ENCODE measurements at places on chromosomes 5 and 9. TPM values are rescaled to one million over a fixed set of nuclear protein-coding genes. Genes with fewer than 3 reads are reported as not detected.

GRCh38 chr5:91277093-91277626 is 106.0 kb downstream of the ARRDC3 start:
- H3K27me3 ChIP-seq, result no peaks in the 10 kb centered on the region
- H3K36me3 ChIP-seq, result no peaks in the 10 kb centered on the region

The PDE6A gene
- total RNA-seq, result 0.10 TPM

- no peaks in the 10 kb centered on the region for H3K27me3 ChIP-seq
- H3K36me3 ChIP-seq, result no peaks in the 10 kb centered on the region
- no peak overlapping the region for H3K27ac ChIP-seq
- no peak overlapping the region for H3K4me3 ChIP-seq
These were observed 382.7 kb downstream of the CDH12 start for GRCh38 chr5:22470408-22470807.

DNA sequence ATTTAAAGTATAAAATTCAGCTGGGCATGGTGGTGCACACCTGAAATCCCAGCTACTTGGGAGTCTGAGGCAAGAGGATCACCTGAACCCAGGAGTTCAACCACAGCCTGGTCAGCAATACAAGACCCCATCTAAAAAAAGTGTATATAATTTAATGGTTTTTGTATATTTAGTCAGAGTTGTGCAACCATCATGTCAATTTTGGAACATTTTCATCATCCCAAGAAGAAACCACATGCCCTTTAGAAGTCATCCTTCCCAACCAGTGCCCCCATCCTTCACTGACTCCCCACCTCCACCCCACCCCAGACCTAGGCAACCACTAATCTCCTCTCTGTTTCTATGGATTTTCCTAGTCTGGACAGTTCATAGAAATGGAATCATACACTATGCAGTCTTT is 18.8 kb upstream of the TEK start:
- H3K27me3 ChIP-seq, result no peaks in the 10 kb centered on the region
- no peak for DNase-seq
- H3K4me3 ChIP-seq, result no peak overlapping the region
- no peak overlapping the region for H3K27ac ChIP-seq
- no peaks in the 10 kb centered on the region for H3K36me3 ChIP-seq

DNA sequence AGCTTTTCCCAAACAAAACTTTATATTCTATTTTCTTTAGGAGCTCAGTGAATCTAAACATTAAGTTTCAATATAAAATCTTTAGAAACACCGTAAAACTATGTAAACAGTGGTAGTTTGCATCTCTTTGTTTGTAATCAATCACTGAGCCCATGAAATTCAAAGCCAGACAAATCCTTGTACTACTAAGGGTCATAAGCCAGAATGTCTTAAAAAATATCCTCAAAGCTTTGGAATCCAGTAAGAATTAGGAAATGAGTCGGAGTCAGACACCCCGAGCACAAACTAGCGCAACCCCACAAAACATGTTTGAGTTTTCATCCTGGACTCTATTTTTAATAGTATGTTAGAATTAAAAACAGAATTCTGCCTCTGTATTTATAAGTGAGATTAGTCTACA is 153.8 kb downstream of the HSPA4 start:
- no peaks in the 10 kb centered on the region for H3K4me1 ChIP-seq
- no peak overlapping the region for H3K4me3 ChIP-seq
- H3K27ac ChIP-seq, result no peak overlapping the region
- DNase-seq, result no peak
- no peaks in the 10 kb centered on the region for H3K27me3 ChIP-seq
- H3K36me3 ChIP-seq, result no peaks in the 10 kb centered on the region

The TEX10 gene
- 25.2 TPM for total RNA-seq

The CCNB1 gene
- total RNA-seq, result 38.0 TPM

DNA sequence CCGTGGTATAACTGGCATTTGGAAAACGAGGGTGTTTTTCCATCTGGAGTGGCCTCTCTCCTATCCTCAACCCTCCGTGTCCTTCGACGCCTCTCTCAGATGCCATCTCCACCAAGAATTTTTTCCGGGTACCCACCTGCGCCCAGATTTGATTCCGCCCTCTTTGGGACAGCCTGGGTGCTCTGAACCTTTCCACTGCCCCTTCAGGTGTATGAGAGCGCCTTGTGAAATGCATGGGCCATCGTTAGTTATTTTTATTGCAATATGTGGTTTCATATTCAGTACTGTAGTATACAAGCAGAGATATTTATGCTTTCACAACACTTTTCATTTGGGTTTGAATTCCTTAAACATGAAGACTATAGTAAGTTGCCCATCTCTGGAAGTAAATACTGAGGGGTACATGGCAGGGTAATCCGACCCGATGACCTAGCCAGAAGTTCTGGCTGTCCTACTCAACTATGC is 78.2 kb upstream of the IFNE start:
- peak overlapping the region; percentile 39 for H3K4me3 ChIP-seq
- H3K36me3 ChIP-seq, result no peaks in the 10 kb centered on the region

The PGM5 gene
- total RNA-seq, result 55.9 TPM

The PLPP7 gene
- total RNA-seq, result 6.2 TPM

The NDUFA8 gene
- 59.4 TPM for total RNA-seq

DNA sequence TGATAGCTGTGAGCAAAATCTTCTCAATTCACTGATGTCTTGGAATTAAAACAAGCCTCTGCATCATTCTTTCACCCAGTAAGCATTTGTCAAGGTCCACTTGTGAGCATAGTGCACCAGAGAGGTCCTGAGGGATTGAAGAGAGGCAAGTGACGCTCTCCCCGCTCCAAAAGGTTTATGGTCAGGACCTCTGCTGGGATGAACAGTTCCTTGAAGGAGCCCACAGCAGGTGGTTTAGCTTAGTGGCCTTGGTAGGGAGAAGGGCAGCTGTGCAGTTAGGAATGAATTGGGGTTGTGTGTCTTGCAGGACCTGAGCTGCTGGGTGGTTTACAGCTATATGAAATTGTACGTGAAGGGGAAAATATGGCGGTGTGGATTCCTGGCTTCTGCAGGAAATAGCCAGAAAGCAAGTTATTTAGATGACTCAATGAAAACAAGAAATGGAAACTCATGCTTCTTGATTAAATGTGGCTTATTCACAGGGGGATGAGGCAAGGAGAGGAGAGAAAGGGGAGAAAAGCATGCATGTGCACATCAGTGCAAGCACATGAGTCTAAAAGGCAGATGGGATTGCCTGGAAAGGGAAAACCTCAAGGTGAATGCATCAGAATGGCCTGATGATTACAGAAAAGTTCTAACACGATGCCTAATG is 42.0 kb downstream of the SUB1 start:
- no peaks in the 10 kb centered on the region for H3K4me1 ChIP-seq
- no peak overlapping the region for H3K27ac ChIP-seq
- no peaks in the 10 kb centered on the region for H3K27me3 ChIP-seq
- H3K36me3 ChIP-seq, result no peaks in the 10 kb centered on the region
- no peak overlapping the region for H3K4me3 ChIP-seq

DNA sequence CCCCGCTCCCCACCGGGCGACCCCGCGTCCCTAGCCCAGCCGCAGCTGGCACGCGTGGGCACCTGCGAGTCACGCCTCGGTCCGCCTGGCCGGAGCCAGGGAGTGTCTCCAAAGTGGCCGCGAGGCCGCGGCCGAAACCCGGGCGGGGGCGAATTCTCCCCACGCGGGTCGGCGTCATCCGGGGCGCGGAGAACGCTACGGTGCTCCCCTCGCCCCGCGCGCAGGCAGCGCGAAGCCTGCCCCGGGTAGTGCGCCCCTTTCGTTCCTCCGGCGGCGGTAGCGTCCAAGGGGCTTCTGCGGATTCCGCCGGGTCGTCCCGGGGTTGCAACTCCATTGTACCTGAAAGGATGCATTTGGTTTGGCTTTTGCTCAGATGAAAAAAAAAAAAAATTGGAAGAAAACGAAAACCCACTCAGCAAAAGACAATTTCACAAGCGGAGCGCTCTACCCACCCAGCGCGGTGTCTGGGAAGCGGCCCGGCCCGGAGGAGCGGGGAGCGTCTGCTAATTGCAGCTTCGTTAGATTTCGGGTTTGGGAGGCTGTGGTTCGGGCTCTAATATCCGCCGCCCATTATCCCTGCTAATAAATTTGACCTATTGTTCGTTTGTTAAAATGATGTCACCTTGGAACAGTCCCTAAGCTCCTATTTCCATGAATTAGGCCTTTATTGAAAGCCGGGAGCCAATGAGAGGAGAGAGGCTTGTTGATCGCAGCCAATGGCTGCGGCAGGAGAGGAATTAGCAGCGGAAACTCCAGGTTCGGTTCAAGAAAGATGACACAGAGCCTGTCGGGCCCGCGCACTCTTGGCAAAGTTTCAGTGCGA is at the start of gene TLX3:
TSS of gene TLX3 (plus strand) at position 796 of the 823 bp plus-strand sequence. CDS start 118 bp downstream, outside the sequence.
- DNase-seq, result peak; percentile 68
- H3K4me1 ChIP-seq, result peaks cover 48% of the 10 kb centered on the region
- H3K36me3 ChIP-seq, result peaks cover 11% of the 10 kb centered on the region
- peak within 1 kb of the TSS; percentile 5 for H3K4me3 ChIP-seq

GRCh38 chr9:70615464-70616138 is 201.1 kb upstream of the KLF9 start:
- peaks cover 3% of the 10 kb centered on the region for H3K4me1 ChIP-seq
- no peaks in the 10 kb centered on the region for H3K27me3 ChIP-seq
- DNase-seq, result no peak

DNA sequence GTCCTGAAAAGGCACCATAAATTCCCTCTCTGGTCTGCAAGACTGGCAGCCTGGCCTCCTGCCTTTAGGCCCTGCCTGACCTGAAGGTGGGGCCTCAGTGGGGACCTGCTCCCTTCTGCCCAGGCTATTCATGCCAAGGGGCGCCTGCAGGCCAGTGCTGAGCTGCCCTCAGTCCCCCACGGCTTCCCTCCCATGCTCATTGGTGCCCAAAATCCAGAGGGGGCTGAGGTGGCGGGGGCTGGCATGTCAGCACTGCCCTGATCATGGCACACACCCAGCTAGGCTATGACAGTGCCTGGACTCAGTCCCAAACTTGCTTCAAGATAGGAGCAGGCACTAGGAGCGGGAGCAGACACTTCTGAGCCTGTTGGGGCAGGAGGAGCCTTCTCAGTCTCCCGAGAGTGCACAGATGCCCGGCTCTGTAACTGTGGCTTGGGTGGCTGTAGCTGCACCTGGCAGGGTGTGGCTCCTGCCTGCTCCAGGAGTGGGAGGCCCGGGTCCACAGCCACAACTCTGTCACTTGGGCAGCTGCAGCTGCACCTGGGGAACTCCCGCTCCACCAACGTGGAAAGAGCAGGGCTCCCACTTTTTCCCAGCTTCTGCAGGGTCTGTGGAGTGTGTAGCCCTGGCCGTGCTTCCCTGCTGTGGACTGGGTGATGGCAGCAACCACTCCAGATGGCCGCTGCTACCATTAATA is 49.0 kb downstream of the NDUFAF2 start:
- DNase-seq, result no peak
- H3K27me3 ChIP-seq, result no peaks in the 10 kb centered on the region
- no peak overlapping the region for H3K27ac ChIP-seq
- H3K36me3 ChIP-seq, result peaks cover 8% of the 10 kb centered on the region
- no peaks in the 10 kb centered on the region for H3K4me1 ChIP-seq

DNA sequence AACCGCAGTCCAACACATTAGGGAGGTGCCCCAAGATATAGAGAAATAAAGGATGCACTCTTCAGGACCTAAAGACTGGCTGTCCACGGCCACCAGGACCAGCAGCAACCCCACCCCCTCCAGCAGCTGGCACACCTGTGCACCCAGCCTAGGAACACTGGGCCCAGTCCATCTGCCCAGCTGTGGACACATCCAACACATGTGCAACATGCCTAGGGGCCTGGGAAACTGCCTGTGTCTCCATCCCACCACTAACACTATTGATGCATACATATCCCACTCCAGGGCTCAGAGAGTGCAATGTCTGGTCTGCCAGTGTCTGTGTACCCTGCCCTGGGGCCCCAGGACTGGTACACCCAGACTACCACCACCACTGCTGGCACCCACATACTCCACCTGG is 1781.3 kb downstream of the MAT2B start:
- DNase-seq, result no peak
- H3K4me1 ChIP-seq, result no peaks in the 10 kb centered on the region
- H3K27me3 ChIP-seq, result no peaks in the 10 kb centered on the region
- H3K36me3 ChIP-seq, result no peaks in the 10 kb centered on the region
- no peak overlapping the region for H3K4me3 ChIP-seq

GRCh38 chr5:76163111-76163628 is 80.0 kb downstream of the SV2C start:
- H3K4me1 ChIP-seq, result no peaks in the 10 kb centered on the region
- H3K36me3 ChIP-seq, result no peaks in the 10 kb centered on the region
- H3K4me3 ChIP-seq, result no peak overlapping the region
- H3K27me3 ChIP-seq, result no peaks in the 10 kb centered on the region
- no peak overlapping the region for H3K27ac ChIP-seq

GRCh38 chr5:4579679-4580078 is 560.5 kb upstream of the ADAMTS16 start:
- no peak overlapping the region for H3K27ac ChIP-seq
- peaks cover 3% of the 10 kb centered on the region for H3K27me3 ChIP-seq
- DNase-seq, result no peak
- H3K4me3 ChIP-seq, result no peak overlapping the region

The ZFR gene
- total RNA-seq, result 93.5 TPM

DNA sequence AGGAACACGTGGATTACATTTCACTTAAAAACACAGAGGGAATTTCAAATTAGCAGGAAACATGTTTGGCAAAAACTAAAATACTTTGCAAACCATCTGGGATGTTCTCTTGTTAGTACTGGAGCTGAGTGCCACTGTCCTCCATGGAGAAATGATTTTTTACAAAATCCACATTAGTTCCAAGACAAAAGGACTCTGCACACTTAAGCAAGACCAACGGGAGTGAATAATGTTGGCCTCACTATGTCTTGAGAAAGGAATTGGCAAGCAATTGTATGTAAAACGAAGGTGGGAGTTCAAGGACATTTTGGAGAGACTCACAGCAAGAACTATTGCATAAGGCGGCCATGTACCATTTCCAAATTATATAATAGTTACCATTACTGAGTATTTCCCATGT is 547.5 kb downstream of the EBF1 start:
- H3K4me3 ChIP-seq, result no peak overlapping the region
- H3K36me3 ChIP-seq, result no peaks in the 10 kb centered on the region
- no peak overlapping the region for H3K27ac ChIP-seq
- peaks cover 3% of the 10 kb centered on the region for H3K4me1 ChIP-seq
- DNase-seq, result no peak

The PTBP3 gene
- total RNA-seq, result 17.6 TPM

GRCh38 chr5:133933670-133934295 is 34.6 kb downstream of the C5orf15 start:
- H3K27me3 ChIP-seq, result no peaks in the 10 kb centered on the region
- no peaks in the 10 kb centered on the region for H3K36me3 ChIP-seq
- H3K4me3 ChIP-seq, result no peak overlapping the region
- no peak overlapping the region for H3K27ac ChIP-seq

DNA sequence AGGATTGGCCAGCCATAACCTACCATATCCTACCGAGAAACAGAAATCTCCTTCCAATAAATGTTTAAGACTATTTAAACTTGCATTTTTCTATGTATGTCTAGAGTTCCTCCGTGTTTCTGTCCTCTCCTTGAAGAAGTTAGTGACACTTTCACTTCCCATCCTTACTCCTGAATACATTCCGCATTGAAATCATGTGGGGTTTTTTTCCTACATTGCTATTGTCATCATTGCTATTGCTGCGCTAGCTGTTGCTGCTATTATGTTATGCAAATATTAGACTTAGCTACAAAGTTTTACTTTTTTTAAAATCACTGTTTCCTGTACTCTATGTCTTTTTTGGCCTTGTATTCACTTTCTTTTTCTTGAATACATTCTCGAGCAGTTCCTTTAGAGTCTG is 83.3 kb upstream of the NEK6 start:
- no peaks in the 10 kb centered on the region for H3K27me3 ChIP-seq
- DNase-seq, result no peak
- H3K4me1 ChIP-seq, result no peaks in the 10 kb centered on the region

- no peaks in the 10 kb centered on the region for H3K27me3 ChIP-seq
- no peak overlapping the region for H3K4me3 ChIP-seq
- no peaks in the 10 kb centered on the region for H3K4me1 ChIP-seq
- no peaks in the 10 kb centered on the region for H3K36me3 ChIP-seq
These were observed 32.7 kb upstream of the ISOC1 start for GRCh38 chr5:129061849-129062248.

Data from spinal cord (tissue), 10 donors.